ENCODE measurements at places on chromosomes 6 and 20. TPM values are rescaled to one million over a fixed set of nuclear protein-coding genes. Genes with fewer than 3 reads are reported as not detected.

Gene KLC4
- 22.5 TPM for total RNA-seq

DNA sequence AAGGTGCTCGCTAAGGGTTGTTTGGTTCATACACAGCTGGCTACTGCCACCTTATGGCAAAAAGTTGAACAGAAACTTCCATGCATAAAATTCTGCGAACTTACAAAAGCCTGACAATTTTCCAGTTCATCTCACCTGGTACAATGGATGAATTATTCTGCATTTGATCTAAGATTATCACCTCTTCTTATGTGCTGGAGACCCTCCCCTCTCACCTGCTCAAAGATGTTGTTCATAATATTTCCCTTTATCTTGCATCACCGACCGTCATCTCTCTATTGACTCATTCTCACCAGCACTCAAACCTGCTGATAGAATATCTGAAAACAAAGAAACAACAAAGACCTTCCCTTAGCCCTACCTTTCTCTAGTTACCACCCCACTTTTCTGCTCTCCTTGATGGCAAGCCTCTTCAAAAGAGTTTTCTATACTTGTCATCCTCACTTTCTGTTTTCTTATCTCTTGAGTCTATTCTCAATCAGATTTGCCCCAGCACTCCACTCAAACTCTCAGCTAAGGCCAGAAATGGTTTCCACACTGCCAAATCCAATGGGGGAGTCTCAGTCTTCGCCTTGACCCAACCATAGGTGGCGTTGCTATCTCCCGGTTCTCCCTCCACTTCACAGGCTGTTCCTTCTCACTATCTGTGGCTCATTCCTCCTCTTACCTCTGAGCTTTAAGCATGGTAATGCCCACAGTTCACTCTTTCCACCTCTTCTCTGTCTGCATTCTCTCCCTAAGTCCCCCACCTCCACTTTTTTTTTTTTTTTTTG lies 25.8 kb downstream of the SNRNP48 start:
- no peak overlapping the region for H3K27ac ChIP-seq
- no peak for DNase-seq
- H3K4me1 ChIP-seq, result peaks cover 6% of the 10 kb centered on the region
- no peak overlapping the region for H3K4me3 ChIP-seq
- peaks cover 7% of the 10 kb centered on the region for H3K36me3 ChIP-seq
- H3K27me3 ChIP-seq, result no peaks in the 10 kb centered on the region

GRCh38 chr6:3402310-3403237 lies 54.3 kb downstream of the SLC22A23 start:
- no peak overlapping the region for H3K4me3 ChIP-seq
- H3K36me3 ChIP-seq, result no peaks in the 10 kb centered on the region
- no peaks in the 10 kb centered on the region for H3K4me1 ChIP-seq
- H3K27ac ChIP-seq, result no peak overlapping the region
- H3K27me3 ChIP-seq, result no peaks in the 10 kb centered on the region

DNA sequence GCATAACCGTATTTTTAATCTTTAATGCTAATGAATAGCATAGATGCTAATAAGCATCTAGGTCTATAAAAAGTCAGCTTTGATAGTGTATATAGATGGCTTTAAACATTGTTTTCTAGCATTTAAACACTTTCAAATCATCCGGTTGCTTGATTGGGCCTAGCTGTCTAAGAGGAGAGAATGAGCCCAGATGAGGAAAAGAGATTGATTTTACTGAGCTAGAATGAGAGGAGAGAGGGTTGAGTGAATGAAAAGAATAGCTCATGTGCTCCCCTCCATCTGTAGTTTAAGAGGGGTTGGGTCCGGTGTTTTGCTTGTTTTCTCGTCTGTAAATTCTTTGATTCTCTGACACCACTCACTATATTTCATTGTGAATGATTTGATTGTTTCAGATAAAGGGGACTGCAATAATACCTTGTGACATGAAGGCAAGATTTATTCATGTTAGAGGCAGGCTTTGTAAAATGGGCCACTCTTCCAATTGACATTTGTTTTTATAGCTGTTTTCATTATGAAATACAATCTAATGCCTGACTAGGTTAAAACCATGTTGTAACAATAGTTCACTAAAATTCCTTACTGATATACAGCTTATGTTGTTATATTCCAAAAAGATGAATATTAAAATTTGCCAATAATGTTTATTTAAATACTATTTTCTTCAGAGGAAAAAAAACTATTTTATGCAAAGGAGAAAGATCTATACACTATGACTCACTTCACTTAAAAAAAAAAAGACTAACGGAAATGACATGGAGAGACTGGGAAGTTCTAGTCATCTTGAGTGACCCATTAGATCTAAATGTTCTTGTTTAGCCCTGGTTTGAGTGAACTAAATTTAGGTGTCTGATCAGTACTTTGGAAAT lies 3.2 kb downstream of the PTPN1 start:
- DNase-seq, result no peak
- no peaks in the 10 kb centered on the region for H3K36me3 ChIP-seq
- no peak overlapping the region for H3K4me3 ChIP-seq
- peaks cover 66% of the 10 kb centered on the region for H3K4me1 ChIP-seq

DNA sequence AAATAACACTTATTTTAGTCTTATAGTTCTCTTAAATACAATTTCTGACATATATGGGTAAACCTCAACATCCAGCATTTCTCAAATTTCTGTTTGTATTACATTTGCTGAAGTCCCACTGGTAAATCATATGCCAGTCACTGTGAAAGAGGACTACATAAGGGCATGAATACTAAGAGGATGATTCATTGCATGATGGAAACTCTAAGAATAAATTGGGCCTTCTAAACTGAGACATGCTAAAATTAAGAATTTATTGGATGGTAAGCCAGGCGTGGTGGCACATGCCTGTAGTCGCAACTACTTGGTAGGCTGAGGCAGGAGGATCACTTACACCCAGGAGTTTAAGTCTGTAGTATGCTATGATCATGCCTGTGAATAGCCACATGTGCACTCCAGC lies 12.1 kb downstream of the DEFB123 start:
- H3K4me3 ChIP-seq, result no peak overlapping the region
- H3K4me1 ChIP-seq, result no peaks in the 10 kb centered on the region
- no peaks in the 10 kb centered on the region for H3K27me3 ChIP-seq
- no peak overlapping the region for H3K27ac ChIP-seq
- no peak for DNase-seq

DNA sequence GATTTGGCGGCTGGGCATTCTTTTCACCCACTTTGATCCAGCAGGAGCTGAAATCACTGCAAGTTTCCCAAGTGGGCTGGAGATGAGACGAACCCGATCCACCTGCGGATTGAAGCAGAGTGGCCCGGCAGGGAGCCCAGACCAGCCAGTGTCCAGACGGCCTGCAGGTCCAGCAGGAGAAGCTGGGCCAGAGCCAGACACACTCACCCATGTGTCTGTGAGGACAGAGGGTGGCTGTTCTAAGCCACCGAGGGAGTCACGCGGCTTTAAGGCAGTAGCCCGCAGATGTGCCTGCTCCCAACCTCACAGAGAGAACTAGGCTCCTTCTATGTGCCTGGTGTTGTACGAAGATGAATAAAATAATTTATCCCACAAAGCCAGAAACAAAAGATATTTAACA lies 200.7 kb downstream of the WDR27 start:
- no peaks in the 10 kb centered on the region for H3K36me3 ChIP-seq
- H3K4me1 ChIP-seq, result no peaks in the 10 kb centered on the region
- H3K27me3 ChIP-seq, result no peaks in the 10 kb centered on the region
